ENCODE measurements at places on chromosomes 7 and 10.

GRCh38 chr7:16647435-16647960 is 1.5 kb downstream of the BZW2 start:
- DNase-seq: no peak

DNA sequence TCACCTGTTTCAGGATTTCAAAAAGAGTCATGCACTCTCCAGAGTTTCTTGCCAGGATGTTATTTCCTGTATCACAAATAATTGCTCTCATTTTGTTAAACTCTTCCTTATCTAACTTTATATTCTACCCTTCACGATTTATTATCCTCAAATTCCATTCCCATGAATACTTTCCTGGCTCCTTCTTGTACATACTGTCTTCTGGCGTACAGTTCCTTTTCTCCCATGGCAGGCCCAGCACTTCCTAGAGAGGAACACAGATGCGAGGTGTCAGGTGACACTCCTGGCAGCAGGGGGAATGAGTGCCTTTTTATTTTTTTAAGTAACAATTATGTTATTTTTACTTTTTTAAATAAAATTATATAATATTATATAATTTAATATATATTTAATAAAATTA is 411.9 kb downstream of the TFEC start:
- DNase-seq: peak; percentile 54

GRCh38 chr7:46549892-46550639 is 629.0 kb upstream of the IGFBP3 start:
- DNase-seq: no peak

DNA sequence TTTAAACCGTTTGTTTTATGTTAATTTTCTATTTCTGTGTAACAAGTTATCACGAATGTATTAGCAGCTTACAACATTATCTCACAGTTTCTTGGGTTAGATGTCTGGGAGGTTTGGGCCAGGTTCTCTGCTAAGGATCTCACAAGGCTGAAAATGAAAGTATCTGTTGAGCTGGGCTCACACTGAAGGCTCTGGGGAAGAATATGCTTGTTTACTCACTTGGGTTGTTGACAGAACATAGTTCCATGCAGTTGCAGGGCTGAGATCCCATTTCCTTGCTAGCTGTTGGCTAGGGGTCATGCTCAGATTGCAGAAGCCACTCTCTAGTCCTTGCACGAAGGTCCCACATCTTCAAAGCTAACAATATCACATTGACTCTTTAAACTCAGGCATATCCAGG is 266.6 kb upstream of the GNAI1 start:
- no peak for DNase-seq

GRCh38 chr10:113263056-113263455 is 289.8 kb upstream of the HABP2 start:
- DNase-seq: no peak

DNA sequence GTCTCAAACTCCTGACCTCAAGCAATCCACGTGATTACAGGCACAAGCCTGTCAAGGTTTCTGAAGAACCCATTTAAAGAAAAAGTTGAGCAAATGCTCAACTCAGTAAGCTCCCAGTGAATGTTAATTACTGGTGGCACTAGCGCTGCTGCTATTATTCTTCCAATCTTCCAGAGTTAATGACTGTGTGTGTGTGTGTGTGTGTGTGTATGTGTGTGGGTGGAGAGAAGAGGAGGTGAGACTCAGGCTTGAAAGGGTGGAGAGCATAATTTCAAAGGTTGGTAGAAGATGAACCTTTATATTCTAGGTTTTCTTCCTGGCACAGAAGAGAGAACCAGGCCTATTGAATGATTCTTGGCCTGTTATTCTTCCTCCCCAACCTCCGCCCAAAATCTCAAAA is 11.6 kb upstream of the NPVF start:
- no peak for DNase-seq

DNA sequence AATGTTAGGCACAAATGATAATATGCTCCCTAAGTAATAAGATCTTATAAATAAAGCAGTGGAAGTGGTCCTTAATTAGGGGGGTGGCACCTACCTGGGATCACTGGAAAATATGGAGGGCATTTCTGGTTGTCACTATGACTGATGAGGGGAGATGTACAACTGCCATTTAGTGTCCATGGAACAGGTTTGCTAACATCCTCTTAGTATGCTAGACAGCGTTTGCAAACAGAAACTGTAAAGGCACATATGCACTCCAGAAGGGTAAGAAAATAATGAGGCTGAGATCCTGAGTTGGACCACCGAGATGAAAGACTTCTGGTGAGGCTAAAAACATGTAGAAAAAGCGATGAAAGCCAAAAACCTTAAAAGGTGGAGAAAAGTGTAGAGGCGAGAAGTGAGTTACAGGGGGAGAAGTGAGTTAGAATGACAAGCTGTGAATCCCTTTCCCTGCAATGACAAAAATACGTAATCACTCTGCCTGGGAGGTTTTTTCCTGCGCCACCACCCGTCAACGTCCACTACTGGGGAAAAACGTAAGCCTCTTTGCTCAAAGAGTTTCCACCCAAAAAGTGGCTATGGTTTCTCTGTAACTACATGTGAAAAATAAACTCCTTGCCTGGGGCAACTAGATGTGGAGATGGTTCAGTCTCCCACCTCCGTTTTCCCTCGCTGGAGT is 767 bp downstream of the KRIT1 start:
- DNase-seq: no peak

DNA sequence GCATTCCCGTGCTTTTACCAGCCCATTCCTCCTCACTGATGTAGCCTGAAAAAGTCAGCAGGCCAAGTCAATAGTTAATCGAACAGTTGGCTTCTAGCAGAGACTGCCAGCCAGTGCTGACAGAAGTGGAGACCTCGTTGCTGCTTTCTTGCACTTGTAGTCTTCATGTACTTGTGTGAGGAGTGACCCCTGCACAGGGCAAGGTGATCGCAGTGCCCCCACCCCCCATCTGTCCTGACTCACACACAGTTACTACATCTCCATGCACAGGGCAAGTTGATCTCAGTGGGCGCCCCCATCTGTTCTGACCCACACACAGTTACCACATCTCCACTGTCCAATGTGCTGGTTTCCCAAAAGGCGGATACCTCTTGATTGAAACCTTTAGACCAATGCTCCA is 34.2 kb downstream of the C10orf71 start:
- no peak for DNase-seq

GRCh38 chr10:77244286-77244685 is 393.3 kb downstream of the KCNMA1 start:
- DNase-seq: no peak
